Activated CD4-positive, alpha-beta memory T cell treated with anti-CD3 and anti-CD28 coated beads for 36 hours (primary cell): ENCODE measurements at places on chromosomes 7 and 10. TPM values are rescaled to one million over a fixed set of nuclear protein-coding genes. Genes with fewer than 3 reads are reported as not detected.

DNA sequence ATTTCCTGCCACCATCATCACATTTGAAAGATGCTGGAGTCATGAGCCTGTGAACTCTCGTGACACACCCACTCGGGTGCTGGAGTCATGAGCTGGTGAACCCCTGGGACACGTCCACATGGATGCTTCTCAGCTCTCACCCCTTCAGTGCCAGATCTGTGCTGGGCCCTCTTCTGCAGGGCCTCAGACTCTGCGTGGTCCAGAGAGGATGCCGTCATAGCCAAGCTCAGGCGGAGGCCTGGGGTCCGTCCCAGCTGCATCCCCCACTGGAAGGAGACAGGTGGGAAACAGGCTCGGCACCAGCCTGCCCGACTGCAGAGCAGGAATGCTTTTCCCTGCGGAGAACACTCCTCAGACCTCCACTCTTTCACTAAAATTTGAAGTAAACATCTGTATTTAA, 156.5 kb upstream of the PPP2R2D start:
- no peak for DNase-seq
- no peak overlapping the region for H3K27ac ChIP-seq
- H3K36me3 ChIP-seq, result no peaks in the 10 kb centered on the region
- H3K4me3 ChIP-seq, result no peak overlapping the region

GRCh38 chr7:90726623-90727022, 130.5 kb downstream of the CDK14 start:
- no peaks in the 10 kb centered on the region for H3K4me1 ChIP-seq
- no peaks in the 10 kb centered on the region for H3K36me3 ChIP-seq
- H3K4me3 ChIP-seq, result no peak overlapping the region

DNA sequence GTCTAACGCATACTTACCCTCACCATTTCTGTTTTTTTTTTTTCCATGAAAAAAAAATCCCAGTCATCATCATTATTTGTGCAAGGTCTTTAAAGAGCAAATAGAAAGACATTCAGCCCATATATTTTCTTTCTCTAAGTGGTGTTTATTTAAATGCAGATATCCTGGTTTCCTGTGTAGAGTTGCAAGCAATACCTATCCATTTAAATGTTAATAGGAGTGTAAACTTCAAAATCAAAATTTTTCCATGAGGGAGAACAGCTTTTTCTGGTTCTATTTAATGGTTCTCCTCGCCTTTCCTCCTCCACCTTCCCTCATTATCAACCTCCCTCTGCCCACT, 120.1 kb upstream of the AGK start:
- H3K36me3 ChIP-seq, result no peaks in the 10 kb centered on the region
- no peak overlapping the region for H3K4me3 ChIP-seq
- H3K27ac ChIP-seq, result no peak overlapping the region

DNA sequence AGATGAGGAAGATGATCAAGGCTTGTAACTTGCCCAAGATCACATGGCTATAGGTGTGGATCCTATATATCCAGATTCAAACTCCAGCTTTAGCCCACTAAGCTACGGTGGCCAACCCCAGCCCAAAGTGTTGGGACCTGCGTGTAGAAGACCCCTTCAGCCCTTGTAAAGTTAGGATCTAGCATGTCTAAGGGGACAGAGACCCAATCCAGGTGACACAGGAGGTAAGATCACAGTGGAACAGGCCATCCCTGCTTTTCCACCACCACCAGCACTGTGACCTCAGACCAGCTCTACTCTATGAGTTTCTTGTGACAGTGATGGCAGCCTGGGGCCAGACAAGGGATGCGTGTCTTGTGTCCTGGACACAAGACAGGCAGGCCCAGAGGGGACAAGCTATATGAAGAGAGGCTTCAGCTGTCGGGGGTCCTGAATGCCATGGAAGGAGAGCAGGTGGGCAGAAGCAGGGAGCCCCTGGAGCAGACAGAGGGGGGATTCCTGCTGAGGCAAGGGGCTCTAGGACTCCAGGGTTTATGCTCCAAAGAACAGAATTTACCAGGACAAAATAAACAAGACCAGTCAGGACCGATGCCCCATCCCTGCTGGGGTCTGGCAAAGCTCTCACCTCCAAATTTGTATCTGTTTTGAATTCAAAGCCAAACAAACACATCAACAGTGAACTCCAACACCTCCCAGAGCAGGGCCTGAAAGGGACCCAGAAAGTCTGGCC, 10.4 kb downstream of the GPRIN2 start:
- no peak overlapping the region for H3K27ac ChIP-seq
- no peaks in the 10 kb centered on the region for H3K4me1 ChIP-seq
- H3K36me3 ChIP-seq, result no peaks in the 10 kb centered on the region

DNA sequence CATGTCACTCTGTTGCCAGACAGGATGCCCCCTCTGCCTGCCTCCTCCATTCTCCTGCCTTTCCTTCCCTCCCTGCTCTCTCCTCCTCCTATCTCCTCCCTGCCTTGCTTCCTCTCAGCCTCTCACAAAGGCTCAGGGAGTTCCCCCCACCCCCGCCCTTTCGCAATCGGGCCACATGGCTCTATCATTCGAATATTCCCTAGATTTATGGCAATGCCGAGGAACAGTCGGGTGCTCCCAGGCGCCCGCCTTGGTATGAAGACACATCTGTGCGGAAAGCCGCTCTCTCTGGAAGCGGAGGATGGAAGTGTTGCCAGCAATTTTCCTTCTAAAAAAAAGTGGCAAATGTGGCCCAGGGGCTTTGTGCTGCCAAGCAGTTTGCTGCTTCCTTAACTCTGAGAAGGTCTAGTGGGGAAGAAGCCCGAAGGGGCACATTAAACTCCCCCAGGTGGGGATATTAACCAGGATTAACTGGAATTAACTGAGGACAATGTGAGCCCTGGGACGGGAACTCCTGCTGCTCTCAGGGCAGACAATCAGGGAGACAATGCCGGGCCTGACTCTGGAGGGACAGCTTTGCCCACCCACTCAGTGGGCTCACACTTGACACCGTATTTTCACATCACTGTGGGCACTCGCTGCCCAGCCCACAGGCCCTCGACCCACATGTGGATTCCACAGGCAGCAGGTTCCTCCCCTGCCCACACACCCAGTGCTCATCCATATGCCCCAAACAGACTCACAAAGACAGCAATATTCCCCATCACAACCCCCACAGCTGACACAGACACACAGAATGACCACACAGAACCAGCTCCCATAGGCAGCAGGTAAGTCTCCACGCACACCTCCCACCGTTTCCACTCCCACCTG, 88.4 kb upstream of the SMNDC1 start:
- H3K36me3 ChIP-seq, result no peaks in the 10 kb centered on the region
- no peak overlapping the region for H3K4me3 ChIP-seq
- H3K4me1 ChIP-seq, result peaks cover 47% of the 10 kb centered on the region
- DNase-seq, result no peak

DNA sequence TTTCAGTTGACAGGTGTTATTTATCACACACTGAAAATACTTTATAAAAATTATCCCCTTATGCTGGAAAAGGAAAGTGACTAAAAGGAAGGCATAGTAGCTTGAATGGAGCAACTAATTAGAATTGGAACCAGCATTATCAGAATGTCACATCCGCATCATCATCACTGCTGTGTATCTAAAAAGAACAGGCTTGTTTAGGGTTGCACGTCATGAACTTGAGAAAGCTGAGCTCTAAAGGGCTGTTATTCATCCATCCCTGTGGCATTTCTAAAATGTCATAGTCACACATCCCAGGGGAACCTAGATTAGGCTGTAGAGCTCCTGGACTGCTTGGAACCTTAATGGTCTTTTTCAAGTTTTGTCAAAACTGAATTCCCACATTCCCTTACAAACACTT, 54.4 kb downstream of the KLHDC10 start:
- no peaks in the 10 kb centered on the region for H3K27me3 ChIP-seq
- H3K4me1 ChIP-seq, result no peaks in the 10 kb centered on the region
- H3K36me3 ChIP-seq, result peaks cover 41% of the 10 kb centered on the region
- no peak overlapping the region for H3K27ac ChIP-seq

The OSBPL3 gene
- 45.1 TPM for total RNA-seq

DNA sequence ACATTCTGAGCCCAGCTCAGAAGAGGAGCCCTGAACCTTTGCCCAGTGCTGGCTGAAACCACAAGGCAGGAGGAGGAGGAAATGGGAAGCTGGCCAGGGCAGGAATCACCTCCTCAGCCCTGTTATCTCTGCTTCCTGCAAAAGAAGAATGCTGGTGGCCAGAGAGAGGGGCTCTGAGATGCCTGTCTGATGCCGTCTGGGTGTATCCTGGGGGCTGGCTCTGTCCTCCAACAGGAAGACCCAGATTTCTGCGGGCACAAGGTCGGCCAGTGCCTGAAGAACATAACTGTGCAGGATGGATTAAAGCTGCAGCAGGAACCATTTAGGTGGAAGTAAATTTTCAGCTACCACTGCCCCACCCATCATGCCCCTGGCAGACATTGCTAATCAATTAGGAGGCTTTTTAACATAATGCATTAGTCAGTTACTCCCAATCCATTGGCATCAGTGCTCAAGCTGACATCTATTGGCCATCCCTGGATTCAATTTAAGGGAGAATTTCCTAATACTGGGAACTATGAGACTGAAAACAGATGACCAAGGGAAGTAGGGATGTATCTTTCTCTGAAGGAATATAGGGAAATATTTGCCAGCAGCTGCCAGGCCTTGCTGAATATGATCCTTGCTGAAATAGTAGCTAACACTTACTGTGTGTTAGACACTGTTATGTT, 67.7 kb downstream of the COL13A1 start:
- no peaks in the 10 kb centered on the region for H3K4me1 ChIP-seq
- no peak overlapping the region for H3K27ac ChIP-seq
